ENCODE measurements at places on chromosomes 2 and 18.

DNA sequence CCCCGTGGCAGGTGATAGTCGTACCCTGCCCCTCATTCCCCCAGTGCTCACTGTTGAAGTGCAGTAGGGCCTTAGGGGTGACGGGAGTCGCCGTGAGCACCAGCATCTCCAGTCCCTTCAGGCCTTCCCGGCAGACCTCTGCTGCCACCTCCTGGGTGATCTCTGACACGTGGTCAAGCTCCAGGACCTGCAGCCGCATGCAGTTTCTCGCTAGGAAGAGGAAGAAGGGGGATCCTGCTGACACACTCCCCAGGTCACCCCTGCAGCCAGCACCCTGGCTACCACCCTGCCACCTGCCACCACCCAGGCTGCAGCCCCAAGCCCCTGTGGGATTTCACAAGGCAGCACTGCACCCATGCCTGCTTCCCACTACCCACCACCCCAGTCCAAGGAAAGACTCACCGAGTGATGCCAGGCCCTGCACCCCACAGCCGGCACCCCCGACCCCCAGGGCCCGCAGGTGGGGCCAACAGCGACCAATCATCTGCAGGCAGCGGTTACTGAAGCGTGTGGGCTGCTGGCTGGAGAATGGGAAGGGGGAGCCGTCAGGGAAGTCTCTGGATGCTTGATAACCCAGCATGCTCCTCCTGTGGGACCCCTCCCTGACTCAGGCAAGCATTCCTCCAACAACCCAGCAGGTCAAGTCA, 23.8 kb downstream of the FBXO41 start:
- no peak for DNase-seq

DNA sequence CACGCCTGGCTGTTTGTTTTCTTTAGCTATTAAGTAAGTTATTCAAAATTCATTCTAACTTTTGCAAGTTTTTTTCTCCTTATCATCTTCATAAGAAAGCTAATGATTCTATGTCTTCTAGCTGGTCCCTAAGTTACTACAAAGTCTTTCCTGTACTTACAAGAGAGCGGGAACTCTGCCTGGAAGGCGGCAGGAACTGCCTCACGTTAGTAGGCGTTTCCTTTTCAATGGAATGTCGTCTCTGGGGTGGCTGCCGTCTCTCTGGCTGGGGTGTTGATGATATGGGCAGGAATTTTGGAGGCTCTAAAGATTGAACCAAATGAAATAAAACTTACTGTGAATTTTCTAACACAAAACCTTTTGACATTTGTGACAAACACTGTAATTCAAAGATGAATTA, 55.5 kb downstream of the PRELID3A start:
- DNase-seq: no peak

- DNase-seq: no peak
These were observed 104.8 kb downstream of the NOL10 start for GRCh38 chr2:10584843-10585475.

DNA sequence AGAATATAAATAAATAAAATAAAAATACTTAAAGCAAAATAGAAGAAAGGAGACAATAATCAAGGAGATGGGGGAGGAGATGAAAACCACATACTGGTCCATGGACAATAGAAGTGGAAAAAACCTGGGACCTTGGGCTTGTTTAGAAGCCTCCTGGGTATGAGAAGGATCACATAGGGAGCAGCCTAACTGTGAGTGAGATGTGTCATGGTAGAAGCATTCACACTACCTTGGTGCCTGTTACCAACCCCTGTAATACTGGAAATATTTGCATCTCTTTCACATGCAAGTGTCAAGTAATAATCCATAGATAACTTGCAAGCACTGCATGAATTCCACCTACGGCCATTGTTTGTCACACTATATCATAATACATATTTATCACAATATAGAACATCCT, 23.2 kb upstream of the RNF103 start:
- no peak for DNase-seq

DNA sequence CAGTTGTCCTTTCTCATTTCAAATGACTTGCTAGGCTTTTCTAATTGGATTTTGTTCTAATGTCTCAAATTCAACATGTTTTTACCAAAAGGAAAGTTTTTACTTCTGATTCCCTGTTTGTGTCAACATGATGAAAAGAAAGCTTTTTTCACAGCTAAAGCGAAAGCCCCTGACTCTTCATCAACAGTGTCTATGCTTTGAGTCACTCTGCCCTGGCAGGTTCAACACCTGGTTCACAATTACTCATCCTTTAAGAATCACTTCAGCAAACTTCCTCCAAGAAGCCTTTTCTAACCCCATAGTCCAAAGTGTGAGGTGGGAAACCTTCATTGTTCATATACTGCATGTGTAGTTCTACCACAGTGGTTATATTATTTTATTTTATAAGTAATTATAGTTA, 7.6 kb upstream of the DSG2 start:
- no peak for DNase-seq

GRCh38 chr18:11119959-11120587, 29.3 kb downstream of the PIEZO2 start:
- DNase-seq: no peak

DNA sequence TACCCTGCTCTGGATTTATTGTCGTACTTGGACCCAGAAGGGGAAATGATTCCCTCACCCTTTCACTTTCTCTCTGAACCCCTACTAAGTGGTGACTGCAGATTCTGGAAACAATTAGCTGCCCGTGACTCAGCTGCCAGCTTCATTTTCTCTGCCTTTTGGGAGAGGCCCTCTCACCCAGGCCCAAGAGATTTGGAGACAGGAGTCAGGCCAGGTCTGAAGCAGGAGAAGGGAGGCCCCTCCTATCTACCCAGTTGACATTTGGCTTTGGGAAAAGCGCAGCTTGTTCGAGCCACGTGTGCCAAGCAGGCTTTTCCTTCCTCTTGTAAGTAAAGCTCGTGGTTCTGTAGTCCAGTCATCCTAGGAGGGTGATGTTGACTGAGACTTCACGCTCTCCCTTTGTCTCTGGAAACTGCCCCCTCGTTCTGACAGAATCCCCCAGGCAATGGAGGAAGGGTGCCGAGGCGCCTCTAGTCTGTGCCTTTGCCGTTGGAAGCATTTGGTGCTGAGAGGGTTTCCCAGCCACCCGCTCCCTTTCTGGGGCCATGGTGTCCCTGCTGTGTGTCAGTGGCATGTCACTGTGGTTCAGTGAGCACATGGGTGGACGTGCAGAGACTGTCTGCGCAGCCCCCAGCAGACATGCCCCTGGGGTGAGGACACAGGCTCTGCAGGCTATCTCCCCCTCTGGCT, 8.6 kb downstream of the OXER1 start:
- DNase-seq: no peak

GRCh38 chr2:69464575-69464974, 27.3 kb upstream of the NFU1 start:
- DNase-seq: no peak

DNA sequence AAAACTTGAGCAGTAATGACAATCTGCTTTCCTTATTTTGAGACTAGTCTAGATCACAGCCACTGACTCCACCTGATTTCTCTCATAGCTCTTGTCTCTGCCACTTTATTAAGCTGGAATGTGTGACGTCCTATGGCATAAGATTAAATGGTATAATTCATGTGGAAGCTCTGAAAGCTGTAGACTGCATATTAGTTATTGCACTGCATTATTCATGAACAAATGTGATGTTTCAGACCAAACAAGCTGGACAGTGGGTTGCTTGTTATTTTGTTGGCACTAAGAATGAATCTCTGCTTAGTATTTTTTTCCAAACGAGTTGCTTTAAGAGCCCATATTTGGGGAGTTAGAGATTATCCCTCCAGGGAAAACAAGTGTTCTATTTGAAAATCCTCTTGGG, 1218.5 kb downstream of the SUCLG1 start:
- DNase-seq: no peak

- no peak for DNase-seq
These were observed 137.9 kb downstream of the NFATC1 start for GRCh38 chr18:79533591-79533990.

GRCh38 chr2:160910681-160911080, 249.5 kb upstream of the TANK start:
- no peak for DNase-seq

GRCh38 chr2:109677835-109678580, 63.8 kb downstream of the SOWAHC start:
- DNase-seq: no peak

DNA sequence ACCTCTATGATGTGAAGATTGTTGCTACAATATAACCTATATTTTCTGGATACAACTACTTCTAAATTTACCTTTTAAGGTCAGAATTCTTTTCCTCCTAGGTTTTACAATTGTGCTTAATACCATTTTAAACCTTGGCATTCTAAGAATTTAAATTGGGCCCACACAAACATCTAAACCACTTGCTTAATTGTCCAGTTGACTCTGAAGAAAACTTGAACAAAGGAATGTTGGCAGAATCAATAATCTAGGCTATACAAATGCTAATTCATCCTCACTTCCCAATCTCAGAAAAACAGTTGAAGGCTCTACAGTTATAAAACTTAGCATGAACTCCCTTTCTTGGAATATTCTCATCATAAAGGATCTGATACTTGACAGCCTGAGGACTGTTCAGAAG, 84.3 kb downstream of the RPRM start:
- no peak for DNase-seq

GRCh38 chr2:165811592-165812370, 17.7 kb upstream of the GALNT3 start:
- DNase-seq: no peak

GRCh38 chr18:75654851-75655751, 227.6 kb upstream of the SMIM21 start:
- DNase-seq: no peak

DNA sequence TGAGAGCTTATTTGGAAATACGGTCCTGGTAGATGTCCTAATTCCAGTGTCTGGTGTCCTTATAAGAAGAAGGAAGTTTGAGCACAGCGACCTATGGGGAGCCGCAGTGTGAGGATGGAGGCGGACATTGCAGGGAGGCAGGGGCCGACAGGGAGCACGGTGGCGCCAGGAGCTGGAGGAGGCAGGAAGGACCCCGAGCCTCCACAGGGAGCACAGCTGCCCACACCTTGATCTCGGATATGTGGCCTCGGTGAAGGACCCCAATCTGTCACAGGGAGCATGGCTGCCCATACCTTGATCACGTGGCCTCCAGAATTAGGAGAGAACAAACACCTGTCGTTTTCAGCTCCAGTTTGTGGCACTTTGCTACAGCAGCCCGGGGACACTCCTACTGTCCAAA, 461.6 kb upstream of the SALL3 start:
- no peak for DNase-seq

DNA sequence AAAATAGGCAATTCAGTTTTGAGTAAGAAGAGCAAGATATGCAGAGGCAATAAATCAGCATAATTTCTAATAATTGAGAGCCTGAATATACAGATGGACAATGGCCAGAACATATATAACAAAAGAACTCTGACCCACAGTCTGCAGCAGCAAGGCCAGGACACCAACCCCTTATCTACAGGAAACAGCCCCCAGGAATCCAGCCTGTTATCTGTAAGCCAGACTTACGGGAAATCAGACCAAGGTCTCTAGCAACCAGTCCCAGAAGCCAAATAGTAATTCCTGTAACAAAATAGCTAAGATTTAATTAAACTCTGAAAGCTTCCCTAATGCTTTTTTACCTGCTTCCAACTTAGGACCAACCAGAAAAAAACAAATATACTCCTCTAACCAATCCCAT, 434.5 kb upstream of the GYPC start:
- DNase-seq: no peak

DNA sequence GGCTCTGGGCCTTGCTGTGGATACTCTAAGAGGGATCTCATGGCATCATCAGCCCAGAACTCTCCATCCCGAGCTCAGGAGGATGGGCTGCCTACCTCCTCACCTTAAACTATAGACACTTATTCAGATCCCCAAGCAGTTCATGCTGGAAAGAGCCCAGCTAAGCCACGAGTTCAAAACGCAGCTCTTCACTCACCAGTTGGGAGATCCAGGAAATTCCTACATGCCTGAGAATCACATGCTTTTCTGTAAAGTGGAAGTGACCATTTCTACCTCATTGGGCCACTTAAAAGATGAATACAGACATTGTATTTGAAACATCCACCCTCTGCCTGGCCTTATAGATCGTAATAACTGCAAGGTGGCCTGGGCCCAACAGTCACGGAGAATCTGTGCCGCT, 6.6 kb downstream of the ATOH8 start:
- no peak for DNase-seq

DNA sequence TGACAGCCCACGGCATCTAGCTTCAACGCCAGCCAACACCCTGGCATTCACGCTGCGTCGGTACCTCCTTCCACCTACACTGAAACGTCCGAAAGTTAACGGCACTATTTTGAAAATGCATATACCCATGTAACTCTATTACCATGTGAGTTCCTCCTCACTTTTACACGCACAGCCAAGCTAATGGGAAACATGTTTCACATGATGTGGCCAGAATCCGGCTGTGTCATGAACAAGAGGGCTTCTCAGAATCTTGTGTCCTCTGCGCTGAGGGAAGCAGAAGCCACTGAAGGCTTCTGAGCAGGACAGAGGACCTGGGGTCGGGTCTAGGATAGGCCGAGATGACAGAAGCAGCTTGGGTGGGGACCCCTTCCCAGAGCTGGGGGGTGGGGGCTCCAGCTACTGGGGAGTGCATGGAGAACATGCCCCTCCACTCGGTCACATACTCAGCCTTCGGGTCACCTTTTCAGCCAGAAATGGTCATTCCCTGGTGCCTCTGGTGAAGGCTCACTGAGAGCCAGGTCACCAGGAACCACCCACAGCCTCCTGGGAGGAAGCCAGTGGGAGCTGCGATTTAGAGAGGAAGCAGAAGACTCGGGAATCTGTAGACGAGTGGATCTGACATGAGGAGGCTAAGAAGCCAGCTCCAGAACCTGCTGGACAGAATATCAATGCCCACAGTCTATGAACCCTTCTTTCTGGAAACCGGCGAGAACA, 41.5 kb downstream of the HDAC4 start:
- DNase-seq: no peak

DNA sequence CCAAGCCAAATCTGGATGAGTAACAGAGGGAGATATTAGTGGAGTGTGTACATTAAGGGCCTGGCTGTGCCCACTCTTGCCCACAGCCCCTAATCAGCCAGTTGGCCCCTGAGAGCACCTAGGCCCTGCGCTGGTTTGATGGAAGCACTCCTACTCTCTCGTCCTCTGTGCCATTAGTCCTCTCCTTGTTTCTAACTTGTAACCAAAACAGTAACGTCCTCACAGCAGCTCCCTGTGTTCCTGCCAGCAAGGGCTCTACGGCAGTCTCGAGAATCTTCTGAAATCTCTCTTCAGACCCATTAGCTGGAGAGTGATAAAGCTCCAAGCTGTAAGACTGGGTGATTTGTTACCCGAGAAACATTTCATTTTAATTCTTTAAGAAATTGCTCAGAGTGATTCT, 76.1 kb downstream of the LRRC30 start:
- no peak for DNase-seq

DNA sequence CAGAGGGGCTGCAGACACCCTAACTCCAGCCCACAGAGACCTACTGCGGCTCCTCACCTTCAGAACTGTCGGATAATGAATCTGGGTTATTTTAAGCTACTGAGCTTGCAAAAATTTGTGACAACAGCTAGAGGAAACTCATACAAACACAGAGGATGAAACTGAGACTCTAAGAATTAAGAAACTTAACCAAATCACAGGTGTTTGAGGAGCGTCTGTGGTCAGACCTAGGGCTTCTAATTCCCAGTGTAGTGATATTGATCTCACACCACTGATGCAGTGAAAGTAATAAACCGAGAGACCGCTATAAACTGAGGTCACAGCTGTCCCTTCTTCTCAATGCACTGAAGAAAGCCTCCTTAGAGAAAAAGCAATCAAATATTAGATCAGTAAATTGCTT, 110.1 kb downstream of the RGPD3 start:
- no peak for DNase-seq

Measured in activated CD8-positive, alpha-beta memory T cell treated with anti-CD3 and anti-CD28 coated beads for 4 hours (primary cell).